ENCODE measurements at places on chromosomes 5 and 9.

DNA sequence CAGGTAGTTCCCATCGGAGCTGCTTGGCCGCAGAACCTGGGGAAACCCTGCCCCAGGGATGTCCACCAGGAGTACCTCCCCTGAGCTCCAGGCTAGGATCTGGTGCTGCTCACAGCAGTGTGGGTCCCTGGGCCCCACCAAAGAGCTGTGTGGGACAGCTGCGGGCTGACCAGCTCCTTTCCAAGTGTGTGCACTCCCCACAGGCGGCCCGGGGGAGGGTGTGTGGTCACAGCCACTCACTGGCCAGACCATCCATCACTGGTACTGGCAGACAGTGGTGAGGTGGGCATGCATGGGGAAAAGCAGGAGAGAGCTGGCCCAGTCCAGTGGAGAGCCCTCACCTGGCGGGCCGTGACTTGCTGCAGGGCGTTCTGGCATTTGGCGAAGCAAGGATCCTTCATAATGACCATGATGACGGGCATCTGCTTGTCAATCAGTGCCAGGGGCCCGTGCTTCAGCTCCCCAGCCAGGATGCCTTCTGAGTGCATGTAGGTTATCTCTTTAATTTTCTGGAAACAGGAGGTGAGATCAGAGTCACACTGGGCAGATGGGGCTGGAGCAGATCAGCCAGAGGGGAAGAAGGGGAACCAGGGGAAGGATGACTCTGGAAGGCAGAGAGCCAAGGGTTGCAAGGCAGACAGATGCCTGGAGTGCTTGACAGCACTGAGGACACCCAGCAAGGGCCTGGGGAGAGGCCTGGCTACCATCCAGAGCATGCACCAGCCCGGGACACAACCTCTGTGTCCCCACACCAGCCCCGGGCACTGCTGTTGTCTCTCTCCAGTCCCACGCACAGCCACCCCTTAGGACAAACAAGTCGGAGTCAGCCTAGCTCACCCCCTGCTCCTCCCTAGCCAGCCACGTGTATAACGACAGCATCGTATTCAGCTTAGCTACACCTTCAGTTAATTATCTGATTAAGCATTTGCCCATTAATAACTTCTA, 12.8 kb upstream of the MAPK9 start:
- DNase-seq: no peak

DNA sequence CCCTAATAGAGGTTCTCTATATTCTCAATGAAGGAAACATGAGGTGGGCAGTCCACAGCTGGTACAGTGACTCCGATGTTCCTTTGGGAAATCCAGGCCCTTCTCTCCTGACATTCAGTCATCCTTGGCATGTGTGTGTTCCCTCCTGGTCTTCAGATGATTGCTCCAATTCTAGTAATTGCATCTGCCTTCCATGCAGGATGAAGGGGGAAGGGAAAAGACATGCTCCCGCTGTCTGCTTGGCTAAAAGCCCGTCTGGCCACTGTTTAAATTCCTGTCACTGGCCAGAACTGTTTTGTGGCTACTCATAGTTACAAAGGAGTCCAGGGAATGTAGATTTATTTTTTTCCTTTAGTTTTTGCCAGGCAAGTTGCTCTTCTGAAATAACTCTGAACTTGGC, 65.0 kb downstream of the MAST4 start:
- DNase-seq: peak; percentile 95

DNA sequence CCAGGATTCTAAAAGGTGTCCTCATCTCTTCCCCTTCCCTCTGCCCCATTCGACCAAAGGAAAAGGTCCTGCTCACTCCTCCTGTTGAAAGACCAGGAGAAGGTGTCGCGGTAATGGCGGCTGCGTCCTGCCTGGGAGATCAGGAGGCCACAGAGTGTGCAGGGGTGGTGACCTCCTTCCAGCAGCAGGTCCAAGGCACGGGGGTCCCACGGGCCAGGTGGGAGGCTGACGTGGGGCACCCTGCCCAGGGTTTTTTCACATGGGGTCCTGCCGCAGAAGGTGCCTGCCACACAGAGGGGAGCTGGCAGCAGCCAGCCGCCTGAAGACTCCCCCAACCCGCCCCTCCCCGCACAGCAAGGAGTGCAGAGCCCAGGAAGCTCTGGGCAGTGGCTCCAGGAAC, 22.2 kb upstream of the ADAMTS2 start:
- DNase-seq: no peak

DNA sequence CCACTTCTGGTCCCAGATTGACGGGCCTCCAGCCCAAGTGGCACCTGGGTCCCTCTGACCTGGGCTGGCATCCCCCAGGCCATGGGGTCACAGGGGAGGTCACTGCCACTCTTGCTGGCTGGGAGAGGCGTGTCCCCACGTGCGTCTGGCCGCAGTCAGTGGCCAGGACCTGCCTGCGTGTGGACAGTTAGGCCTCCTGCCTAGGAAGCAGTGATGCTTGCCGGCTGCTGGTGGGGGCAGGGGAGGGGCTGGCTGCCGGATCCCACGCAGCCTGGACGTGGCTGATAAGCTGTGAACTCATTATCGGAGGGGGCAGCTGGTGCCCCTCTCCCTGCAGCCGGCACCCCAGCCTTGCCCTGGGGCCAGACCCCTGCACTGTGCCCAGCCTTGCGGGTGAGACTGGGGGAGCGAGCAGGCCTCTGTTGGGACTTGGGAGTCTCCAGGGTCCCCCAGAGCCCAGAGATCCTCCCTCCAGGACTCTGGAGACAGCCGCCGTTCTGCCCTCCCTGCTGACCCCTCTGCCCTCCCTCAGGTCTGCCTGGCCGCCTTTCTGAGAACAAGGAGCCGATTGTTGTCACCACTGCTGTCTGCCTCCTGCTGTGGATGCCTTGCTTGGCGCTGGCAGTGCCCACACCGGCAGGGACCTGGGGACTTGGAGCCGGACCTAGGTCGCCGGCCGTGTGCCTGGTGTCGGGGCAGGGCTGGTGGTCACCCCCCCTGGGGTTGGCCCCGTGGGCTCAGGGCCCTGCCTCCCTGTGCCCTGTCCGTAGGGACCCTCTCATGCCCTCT, 12.3 kb downstream of the RXRA start:
- no peak for DNase-seq

DNA sequence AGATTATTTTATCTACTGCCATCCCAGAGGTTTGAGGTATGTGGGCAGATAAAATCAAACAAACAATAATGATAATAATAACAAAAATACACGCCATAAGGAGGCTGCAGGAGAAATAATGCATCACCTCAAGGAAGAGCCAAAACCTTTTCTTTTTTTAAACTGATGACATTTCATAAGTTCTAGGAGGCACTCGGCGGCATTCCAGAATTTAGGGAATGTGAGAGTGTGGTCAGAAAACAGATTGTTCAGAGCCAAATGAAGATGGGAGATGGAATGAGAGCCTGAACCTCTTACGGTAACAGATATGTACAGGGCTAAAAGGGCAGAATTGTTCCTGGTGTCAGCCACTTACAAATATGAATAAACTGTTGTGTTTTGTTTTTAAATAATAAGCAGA, 615.0 kb upstream of the CHD1 start:
- DNase-seq: peak; percentile 63
